ENCODE measurements at places on chromosomes 2 and 18.

DNA sequence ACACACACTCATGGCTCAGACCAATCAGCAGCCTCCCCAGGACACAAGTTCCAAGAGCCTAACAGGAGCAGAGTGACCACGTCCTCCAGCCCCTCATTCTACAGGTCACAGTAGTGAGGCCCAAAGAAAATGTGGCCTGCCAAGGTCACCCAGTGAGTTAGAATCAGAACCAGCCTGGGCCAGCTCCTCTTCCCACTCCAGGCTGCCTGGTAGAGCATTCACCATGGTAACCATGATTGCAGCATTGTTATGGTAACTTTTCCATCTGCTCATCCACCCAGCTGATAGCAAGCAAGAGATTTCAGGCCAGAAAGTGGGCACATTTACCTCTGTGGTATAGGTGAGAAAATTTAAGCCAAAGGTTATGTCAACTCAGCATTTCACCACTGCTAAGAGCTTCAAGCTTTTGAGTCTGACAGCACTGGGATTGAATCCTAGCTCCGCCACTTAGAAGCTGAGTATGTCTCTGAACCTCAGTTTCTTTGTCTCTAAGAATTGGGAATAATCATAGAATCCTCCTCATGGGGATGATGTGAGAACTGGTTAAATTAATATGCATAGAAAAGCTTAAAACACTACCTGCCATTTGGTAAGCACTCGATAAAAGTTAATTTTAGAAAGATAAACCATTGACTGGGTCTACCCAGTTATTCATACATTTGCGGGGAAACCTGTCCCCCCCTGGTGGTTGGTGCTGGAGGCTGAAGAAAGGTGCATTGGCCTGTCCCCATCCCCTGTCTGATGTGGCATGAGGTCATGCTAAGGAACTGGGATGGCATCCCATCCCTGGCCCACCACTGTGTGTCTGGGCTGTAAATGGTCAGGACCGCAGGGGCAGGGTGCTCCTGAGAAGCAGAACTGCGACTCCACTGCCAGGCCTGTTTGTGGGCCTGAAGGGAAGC, 181.5 kb downstream of the KLHL29 start:
- DNase-seq, result peak; percentile 51

DNA sequence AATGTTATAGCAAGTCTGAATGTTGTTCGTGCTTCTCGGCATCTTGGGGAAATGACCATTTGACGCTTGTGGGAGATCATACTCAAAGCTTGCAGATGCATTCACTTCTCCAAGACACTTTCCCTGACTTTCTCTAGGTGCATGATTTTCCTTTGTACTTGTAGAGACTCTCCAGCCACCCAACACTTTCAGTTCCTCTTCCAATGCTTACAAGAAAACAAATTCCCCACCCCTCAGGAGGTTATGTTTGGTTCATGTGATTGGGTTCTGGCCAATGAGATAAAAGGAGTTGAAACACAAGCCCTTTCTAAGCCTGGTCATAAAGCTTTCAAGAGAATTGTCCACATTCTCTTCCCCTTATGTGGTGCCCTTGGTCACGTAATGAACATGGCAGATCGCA, 156.3 kb downstream of the EPHA4 start:
- DNase-seq, result no peak

DNA sequence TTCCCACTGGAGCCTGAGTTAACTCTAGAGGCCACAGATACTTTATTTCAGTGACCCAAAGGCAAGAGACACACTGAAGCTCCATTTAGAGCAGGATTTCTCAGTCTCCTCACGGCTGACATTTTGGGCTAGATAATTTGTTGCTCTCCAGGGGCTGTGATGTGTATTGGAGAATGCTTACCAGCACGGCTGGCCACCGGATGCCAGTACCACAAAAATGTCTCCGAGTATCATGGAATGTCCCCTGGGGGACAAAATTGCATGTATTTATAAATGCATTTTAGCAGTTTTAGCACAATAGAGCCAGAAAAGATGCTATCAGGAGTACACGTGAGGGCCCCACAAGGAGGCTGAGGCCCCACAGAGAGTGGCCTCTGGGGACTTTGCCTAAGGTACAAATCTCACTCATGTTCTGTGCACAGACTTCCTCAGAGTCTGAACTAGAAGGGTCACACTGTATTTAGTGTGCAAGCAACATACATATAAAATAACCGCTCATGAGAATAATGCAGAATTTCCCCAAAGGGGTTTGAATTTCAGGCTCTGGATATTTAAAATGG, 20.5 kb upstream of the DCC start:
- peak; percentile 27 for DNase-seq

GRCh38 chr18:13989199-13989598, 73.9 kb upstream of the MC2R start:
- DNase-seq, result no peak

DNA sequence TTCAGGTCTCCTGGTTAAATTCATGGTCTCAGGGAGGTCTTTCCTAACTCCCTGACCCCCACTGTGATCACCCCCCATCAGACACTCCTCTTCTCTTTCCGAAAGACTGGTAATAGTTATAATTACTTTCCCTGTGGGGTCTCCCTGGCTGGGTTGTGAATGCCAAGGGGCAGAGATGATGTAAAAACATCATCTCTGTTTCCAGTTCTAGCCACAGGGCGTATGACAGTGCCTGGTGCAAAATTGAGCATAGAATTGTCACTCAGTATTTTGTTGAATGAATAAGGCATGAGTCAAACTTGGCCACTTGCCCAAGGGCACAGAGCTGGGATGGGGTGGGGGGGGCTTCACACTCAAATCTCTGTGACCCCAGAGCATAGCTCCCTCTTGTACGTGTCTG, 65.2 kb downstream of the LTBP1 start:
- DNase-seq, result no peak

DNA sequence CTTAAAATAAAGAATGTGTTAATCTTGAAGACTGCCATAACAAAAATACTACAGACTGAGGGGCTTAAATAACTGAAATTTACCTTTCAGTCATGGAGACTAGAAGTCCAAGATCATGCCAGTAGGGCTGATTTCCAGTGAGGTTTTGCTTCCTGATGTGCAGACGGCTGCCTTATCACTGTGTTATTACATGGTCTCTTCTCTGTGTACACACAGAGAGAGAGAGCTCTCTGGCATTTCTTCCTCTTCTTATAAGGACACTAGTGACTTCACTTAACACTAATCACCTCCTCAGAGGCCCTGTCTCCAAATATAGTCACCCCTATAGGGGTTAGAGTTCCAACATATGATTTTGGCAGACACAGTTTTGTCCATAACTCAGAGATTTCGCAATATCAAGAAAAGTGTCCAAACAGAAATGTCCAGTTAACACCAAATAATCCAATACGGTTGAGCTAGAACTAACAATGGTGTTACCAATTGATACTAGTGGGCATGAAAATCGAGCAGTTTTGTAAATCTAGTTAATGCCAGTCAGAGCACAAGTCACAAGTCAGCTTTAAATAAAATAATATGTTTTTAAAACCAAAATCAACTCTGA, 399.8 kb downstream of the ADCYAP1 start:
- no peak for DNase-seq

GRCh38 chr18:59994357-59994756, 94.6 kb downstream of the PMAIP1 start:
- DNase-seq, result no peak

DNA sequence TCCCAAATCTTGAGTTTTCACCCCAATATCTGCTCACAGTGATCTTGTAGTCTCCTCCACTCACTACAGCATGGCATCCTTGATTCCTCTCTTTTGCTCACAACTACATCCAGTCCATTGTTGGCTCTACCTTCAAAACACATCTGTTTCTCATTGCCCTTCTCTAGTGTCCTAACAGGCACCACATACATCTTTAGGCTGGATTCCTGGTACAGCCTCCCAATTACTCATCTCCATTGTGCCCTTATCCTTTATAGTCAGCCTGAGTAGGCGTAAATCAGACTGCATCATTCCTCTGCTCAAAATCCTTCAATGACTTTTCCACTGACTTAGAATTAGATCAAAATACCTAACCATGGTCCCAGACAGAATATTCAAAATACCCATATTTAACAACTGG, 10.7 kb upstream of the TAF1B start:
- no peak for DNase-seq

- no peak for DNase-seq
These were observed 34.8 kb downstream of the PPP1R1C start for GRCh38 chr2:182020286-182021070.

DNA sequence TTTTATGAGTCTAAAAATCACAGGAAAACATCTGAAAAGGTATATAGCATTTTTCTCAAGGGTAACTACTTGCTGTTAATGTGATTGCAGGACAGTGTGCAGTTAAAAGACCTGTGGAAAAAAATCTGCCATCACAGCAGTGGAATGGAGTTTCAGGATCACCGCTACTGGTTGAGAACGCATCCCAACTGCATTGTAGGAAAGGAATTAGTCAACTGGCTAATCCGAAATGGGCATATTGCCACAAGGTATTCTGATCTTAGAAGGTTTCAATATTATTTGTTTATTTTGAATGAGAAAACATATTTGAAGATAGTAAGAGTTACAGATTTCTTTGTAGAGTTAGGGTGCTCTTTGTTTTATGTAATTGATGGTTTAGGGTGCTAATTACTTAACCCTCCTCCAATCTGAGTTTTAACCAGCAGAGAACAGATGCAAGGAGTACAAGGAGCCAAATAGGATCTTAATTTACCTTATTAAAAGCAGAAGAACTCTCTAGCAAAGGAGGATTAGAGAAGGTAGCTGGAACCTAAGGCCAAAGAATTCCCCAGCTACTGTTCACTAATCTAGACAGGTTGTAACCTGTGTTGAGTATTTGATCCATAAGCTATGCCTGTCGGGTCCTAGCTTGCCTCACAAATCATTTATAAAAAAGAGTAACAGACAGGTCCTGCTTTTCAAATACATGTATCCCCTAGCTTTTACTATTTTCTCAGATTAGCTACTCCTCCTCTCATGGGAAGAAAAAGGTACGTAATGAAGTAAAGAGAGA, 35.0 kb downstream of the PIKFYVE start:
- DNase-seq, result no peak

DNA sequence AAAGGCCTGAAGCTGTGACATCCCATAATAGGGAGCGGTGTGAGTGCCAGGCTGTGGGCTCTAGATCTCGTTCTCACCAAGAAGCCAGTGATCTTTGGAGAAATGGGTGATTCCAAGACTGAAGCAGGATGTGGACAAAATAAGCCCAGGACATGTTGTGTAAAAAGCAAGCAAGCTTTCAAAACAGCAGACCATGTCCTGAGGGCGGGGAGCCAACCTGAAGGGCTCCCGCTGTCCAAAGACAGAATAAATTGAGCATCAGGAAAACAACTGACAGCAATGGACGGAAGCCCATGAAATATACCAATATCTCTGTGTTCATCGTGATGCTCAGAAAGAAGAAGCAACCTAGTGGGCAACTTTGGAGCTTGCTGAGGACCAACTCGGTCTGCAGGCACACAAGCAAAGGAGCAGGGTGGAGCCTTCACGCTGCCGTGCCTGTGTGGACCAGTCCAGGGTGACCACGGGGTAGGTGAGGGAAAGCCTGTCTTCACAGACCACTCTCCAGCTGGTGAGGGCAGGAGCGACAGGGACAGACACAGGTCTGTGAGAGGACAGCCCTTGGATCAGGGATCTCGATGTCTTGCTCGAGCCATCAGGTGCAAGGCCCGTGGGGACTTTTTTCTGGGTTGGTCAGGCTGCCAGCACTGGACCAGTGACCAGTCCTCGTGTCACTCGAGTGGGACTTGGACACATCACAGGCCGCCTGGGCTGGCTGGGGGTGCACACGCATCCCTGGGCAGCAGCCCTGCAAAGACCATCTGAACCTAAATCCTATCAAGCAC, 21.5 kb downstream of the MTERF4 start:
- no peak for DNase-seq

DNA sequence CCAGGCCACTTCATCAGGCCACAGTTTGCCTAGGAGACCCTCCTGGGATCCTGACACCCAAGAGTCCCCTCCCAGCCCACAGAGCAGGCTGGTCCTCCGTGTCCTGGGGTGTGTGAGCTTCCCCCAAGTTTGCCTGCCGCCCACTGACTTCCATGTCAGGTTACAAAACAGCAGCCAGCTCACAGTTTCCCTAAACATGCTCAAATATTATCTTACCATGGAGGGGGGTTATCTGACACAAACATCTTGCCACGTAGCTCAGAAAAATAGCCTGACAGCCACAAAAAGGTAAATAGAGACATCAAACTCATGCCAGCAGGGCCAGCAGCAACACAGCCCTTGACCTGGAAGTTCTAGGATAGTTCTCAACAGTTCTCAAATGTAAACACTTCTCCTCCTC, 346.5 kb downstream of the TNS1 start:
- DNase-seq, result no peak

- DNase-seq, result no peak
These were observed 395.2 kb downstream of the MTX2 start for GRCh38 chr2:176664478-176664877.

- no peak for DNase-seq
These were observed 22.3 kb downstream of the GPR35 start for GRCh38 chr2:240647503-240648154.

- DNase-seq, result no peak
These were observed 34.5 kb downstream of the HS1BP3 start for GRCh38 chr2:20616341-20616871.

DNA sequence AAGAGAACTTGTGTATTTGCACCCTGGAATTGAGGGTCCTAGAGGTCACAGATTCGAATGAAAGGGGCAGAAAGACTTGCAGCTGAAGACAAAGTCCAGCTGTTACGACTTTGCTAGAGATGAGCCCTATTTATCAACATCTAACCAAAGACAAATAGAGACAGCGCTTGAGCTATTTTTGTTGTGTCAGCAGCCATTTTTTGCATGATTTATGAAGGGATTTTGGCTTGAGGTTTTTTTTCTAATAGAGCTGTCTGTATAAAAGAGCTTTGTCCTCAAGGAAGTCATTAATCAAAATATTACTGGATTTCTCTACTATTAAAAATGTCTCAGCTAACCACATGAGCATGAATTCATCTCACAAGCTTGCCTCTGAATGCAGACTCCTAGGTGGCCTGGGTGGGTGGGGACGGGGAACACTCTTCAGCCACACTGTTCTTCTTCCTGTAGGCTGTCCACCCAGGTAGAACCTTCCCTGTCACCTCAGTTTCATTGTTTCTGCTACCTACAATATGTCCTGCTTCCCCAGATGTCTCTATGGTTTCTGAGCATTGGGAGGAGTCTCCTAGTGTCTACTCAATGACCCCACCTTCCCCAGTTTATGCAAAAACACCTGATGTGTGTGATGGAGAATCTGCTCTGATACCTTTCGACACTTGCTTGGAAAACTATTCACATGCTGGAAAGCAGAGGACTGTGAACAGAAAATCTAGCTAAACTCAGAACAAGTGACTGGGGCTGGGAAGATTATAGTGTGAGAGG, 7.2 kb upstream of the CD226 start:
- no peak for DNase-seq

- DNase-seq, result no peak
These were observed 80.8 kb downstream of the MEIS1 start for GRCh38 chr2:66515743-66516142.

GRCh38 chr2:193868833-193869232, 1674.1 kb upstream of the TMEFF2 start:
- no peak for DNase-seq

- no peak for DNase-seq
These were observed 1047.6 kb upstream of the FANCL start for GRCh38 chr2:59288771-59289170.

GRCh38 chr2:214575030-214575429, 164.2 kb downstream of the VWC2L start:
- no peak for DNase-seq

GRCh38 chr2:119513832-119514231, 10.5 kb downstream of the SCTR start:
- no peak for DNase-seq

All from nephron progenitor cell (in vitro differentiated cells).